Activated T-cell treated with anti-CD3 and anti-CD28 coated beads for 48 hours (primary cell): ENCODE measurements at places on chromosomes 4 and X.

DNA sequence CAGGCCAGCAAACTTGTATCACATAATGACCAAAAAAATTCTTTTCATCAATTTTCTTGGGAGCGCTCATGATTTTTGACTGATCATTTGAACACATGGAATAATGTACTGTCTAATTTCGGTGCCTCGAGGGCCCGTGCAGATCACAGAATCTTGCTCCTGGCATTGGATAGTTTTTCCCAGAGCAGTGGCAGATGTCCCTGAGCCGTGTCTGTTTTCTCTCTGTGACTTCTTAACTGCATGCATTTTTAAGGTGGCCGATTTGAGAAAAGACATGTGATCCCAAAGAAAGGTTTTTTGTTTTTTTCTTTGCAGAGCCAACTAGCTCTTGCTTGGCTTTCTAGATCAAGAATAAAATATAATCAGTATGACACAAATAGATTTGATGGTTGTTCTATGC lies 19.7 kb downstream of the GPRIN3 start:
- no peak for DNase-seq

GRCh38 chrX:130647468-130647867 lies 245.7 kb downstream of the RBMX2 start:
- no peak for DNase-seq

DNA sequence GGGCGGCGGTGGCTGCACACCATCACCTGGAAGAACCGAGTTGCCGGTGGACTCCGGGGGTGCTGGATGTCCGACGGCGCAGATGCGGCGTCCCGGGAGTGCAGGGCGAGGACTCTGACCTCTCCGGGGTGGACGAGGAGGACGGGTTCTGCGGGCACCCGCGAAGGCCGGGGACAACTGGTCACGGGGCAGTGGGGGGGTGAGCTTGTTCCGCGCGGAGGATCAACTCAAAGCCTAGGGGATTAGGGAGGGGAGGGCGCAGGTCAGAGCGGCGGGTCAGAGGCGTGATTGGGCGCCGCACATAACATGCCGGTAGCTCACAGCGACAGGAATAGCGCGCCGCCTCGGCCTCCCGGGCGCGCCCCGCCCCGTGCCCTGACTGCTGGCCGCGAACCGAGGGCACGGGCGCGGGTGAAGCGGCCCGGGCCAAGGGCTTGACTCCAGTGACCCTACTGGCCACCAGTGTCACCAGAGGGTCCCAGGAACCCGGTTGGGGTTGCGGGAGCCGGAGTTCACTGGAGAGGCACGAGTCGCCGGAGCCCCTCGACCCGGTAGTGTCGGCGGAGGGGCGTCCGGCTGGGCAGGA lies at the start of gene KLHL34:
Gene KLHL34, minus strand, starts transcription at position 179 of the 586 bp plus-strand sequence. CDS start 542 bp downstream, outside the sequence.
- no peak for DNase-seq

- DNase-seq = no peak
Observed at GRCh38 chrX:110418316-110419235, 59.9 kb downstream of the RTL9 start.

DNA sequence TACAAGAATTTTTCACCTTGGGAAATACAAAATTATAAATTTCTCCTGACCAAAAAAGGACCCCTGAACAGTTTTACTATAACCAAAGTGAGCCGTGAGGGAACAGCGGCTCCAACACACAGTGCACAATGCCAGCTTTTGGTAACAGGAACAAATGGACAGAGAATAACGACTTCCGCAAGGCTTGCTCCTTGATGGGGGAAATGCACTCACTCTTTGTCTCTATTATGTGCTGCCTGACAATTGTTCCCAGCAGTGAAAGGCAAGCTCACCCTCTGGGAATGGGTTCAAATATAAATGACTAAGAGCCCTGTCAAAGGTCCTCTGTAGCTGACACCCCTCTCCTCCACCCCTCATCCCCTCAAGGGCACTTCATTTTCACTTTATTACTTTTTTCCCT lies 325.8 kb upstream of the GALNT7 start:
- DNase-seq = no peak

- DNase-seq = no peak
Observed at GRCh38 chr4:16809943-16810342, 88.5 kb downstream of the LDB2 start.

DNA sequence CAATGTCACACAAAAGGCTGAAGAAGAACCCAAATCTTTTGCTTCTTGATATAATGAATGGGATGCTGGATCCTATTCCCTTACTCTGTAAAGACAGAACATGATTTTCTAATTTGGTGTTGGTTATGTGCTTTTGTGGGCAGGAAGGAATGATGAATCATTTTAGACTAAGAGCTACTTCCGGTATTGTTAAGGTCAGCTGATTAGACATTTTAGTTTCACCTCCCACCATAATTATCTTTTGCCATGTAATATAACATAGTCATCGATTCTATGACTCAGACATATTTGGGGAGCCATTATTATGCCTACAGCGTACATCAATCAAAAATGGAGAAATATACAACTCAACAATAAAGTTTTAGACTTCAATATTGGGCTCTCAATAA lies 265.3 kb downstream of the ZNF674 start:
- DNase-seq = no peak

- no peak for DNase-seq
Observed at GRCh38 chr4:41874873-41875272, 60.4 kb upstream of the TMEM33 start.

GRCh38 chrX:1336948-1337779 lies 579 bp downstream of the IL3RA start:
- DNase-seq = no peak

DNA sequence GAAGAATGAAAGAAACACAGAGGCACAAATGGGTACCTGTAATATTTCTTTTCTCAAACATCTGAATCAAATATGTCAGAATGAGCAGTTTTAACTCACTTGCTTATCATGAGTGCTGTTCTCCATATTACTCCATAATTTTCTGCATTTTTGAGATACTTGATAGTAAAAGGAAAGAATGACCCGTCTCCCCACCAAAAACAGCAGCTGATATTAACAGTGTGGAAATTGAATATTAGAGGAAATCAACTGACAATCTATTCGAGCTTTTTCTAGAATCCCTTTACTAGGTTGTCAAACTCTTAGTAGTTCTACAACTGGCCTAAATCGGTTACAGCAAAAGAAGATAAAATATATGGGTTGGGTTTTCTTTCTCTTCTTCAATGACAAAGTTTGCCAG lies 49.9 kb upstream of the HELT start:
- no peak for DNase-seq

DNA sequence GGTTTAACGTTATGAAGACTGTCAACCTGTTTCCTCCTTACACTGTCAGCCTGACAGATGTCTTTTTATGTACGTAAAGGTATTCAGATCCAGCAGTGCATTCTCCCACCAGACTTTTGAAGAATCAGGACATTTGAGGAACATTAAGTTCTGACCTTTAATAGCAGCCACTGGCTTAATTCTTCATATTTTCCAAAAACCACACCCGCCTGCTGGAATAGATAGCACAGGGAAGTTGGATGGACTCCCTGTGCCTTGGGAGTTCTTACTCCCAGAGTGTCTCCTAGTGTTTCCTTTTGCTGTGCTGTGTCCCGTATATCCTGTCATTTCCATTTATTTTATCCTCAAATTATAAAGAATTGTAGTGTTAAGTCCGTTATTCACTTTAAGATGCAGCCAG lies 94.5 kb downstream of the AFF1 start:
- DNase-seq = no peak

DNA sequence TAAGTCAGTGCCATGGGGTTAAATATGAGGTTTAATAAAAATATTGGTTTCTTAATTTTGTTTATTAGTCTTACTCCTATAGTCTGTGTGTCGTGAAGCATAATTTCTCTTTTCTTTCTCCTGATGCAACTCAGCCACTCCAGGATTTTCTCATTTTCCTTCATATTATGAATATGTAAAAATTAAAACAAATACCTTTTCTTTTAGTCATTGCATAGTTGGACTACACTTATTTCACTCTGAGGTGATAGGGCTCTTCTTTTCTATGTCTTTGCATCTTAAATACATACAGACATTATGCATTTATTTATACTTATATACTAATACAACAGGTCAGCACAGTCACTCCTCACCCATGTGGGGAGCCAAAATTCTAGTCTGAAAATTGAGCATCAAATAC lies 19.1 kb downstream of the GALNT7 start:
- no peak for DNase-seq

DNA sequence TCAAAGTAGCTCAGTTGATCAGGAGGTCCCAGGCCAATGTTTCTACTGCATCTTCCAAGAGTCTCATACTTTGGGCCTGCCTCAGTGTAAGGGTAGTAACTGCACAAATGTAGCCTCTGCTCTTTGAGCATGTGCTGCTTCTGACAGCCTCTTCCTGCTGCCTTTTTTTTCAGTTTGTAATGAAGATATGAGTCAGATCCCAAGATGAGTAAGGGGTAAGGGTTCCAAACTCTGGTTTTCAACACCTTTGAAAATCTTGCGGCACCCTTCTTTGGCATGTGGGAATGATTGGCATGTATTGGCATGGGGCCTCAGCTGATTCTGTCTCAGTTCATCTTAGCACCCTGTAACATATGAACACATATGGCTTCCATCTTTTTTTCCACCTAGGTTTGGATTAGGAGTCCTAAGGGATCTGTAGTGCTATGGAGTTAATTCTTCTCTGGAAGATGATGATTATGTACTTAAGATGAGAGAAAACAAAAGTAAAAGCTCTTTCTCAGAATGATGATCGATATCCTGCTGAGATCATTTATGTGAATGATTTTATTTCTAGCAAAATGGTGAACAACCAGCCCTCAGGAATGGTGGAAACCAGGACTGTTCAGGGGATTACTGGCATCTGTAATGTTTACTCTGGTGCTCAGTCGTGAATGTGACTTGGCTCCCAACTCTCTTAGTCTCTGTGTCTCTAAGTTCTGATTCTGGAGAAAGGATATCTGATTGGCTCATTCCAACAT lies 118.7 kb upstream of the PRPS2 start:
- no peak for DNase-seq

- DNase-seq = no peak
Observed at GRCh38 chrX:111914398-111915090, 38.6 kb downstream of the TRPC5OS start.

GRCh38 chr4:40482985-40483647 lies 146.5 kb downstream of the RBM47 start:
- no peak for DNase-seq

DNA sequence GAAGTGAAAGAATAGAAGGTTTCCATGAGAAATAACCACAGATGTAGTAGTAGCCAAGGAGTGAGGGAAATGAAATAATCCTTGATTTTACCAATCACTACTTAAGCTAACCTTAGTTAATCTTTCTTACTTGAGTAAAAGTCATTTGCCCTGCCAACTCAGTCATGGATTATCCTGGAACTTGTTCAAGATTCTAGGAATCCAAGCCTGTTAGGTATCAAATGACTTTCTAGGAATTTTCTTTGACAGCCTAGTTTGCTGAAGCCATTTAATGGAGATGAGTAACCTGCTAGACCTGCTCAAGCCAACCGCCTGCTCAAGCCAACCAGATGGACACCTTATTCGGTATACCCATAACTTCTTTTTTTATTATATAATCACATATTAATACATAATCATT lies 180.5 kb downstream of the KLHL13 start:
- no peak for DNase-seq

DNA sequence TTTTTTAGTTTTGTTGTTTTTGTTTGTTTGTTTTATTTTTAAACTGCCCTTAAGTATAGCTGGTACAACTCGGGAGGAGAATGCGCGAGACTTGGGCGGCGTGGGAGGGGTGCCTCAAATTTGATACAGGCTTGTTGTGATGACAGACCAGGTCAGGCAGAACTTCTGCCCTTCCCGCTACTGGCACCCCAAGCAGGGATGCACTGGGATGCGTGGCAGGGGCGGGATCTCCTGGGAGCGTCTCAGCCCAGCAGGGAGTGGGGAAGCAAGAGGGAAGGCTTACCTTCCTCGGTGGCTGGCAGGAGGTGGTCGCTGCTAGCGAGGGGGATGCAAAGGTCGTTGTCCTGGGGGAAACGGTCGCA lies 851 bp downstream of the SFRP2 start:
- DNase-seq = no peak

GRCh38 chr4:127355743-127356142 lies 277.0 kb upstream of the INTU start:
- DNase-seq = no peak

DNA sequence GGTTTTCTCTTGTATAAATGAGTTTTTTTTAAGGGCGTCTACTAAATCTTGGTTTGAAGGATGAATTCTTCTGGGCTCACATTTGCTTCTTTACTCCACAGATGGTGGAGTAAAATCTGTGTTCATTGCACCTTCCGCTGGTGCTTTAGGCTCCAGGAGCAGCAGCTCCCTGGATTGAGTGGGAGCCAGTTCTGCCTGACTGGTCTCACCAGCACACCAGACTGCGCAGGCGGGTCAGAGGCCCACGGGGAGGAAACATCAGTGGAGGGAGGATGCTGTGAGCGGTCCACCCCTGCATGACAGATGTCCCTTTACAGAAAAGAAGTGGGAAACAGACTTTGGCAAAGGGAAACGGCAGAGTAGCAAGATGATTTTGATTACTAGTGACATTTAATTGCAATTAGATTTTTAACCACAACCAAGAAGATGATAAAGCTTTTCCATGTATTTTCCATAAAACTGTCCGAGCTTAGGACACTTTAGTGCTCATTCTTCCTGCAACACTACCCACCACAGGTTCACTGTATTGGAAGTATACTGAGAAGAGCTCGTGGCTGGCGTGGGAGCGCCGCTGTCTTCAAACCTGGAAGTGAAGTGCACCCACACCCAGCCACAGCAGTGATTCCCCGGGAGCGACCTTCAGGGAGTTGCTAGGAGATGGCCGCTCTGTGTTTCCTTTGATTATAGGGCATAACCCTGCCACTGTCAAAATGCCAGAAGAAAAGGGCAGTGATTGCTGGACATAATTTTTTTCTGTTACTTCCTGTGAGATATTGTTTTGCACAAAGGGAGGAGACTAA lies 95.2 kb downstream of the SORBS2 start:
- DNase-seq = no peak

DNA sequence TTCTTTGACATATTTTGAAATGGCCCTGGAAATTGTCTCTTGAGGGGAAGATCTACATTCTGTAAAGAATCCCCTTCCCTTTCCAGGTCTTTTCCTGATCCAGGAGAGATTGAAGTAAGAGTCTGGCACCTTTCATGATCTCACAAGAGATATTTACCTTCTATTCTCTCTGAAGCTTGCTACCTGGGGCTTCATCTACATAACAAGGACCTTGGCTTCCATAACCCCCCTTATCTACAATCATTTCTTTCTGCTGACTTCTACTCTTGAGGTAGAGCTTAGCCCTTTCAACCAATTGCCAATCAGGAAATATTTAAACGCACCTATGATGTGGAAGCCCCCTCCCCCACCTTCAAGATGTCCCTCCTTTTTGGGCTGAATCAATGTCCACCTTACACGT lies 383.7 kb upstream of the MAGEB18 start:
- no peak for DNase-seq

DNA sequence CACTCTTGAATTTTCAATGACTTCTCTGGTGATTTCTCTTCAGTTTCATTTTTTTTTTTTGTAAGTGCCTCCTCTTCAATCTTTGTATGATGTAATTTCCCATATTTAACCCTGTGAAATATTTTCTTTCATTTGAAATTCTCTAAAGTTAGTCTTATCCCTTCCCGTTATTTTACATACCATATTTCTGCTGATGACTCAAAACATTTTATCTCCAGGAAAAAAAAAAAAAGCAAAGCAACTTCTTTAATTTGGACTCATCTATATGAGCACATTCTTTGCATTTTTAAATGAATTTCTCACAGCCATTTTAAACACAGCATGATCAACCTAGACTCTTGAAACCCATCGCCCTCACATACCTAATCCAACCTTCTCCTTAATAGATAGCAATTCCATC lies 1831.4 kb downstream of the ARAP2 start:
- no peak for DNase-seq
